ENCODE measurements at places on chromosomes 1 and 21.

GRCh38 chr1:9069326-9070100, at the start of gene SLC2A5:
TSS of gene SLC2A5 (minus strand) at chr1:9069635. CDS start at chr1:9069536, 99 bp downstream.
- DNase-seq, result no peak

DNA sequence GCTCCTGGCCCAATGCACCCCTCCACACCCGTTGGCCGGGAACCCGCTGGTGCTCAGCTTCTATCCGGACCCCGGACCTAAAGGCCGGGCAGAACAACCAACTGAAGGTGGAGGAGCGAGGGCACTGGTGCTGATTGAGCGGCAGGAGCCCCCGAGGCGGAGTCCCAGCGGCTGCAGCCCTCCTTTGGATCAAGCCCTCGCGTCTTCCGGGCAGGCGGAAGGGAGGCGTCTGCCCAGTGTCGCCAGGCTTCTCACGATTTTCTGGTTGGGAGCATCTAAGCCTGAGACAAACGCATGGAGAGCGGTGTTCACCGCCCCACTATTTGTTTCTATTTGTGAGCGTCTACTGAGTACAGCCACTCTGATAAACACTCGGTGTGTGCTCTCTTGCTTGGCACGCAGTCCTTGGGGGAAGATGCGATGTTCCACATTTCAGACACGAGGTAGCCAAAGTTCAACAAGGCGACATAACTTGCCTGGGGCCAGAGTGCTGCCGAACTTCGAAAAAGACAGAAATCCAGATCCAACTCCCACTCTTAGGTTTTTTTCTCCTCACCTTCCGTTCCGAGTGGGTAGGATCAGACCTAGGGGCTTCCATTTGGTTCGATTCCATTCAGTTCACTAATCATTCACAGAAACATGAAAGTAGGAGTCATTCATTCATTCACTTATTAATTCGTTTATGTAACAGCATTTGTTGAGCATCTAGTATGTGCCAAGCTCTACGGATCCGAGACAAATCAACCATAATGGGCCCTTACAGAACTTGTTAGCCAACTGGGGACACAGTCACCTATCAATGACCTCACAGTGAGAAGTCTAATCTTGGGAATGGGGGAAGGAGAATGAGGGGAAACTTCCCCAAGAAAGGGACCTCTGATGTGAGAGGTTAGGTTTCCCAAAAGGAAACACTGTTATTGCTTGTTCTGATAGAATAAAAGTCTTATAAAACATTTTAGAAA, 4.9 kb upstream of the DMRTA2 start:
- DNase-seq, result no peak

GRCh38 chr1:64209221-64209620, 5.8 kb downstream of the UBE2U start:
- no peak for DNase-seq

- DNase-seq, result no peak
These were observed 213.7 kb downstream of the FOXD2 start for GRCh38 chr1:47651311-47652089.

DNA sequence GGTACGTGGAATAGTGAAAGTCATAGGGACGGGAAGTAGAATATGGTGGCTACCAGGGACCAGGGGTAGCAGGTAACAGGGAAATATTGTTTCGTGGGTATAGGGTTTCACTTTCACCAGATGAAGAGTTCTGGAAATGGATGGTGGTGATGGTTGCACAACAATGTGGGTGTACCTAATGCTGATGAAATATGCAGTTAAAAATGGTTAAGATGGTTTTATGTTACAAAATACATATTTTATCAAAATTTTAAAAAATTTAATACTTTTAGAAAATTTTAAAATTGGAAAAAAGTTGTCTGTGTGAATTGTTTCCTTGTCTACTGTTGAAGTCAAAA, 55.5 kb upstream of the TLR5 start:
- no peak for DNase-seq

- no peak for DNase-seq
These were observed 42.6 kb downstream of the FAF1 start for GRCh38 chr1:50917138-50918137.

All from HEK293T (cell line).